ENCODE measurements at places on chromosomes 7 and 10.

GRCh38 chr10:73785721-73786511, 510 bp downstream of the ZSWIM8 start:
- peak; percentile 32 for DNase-seq

DNA sequence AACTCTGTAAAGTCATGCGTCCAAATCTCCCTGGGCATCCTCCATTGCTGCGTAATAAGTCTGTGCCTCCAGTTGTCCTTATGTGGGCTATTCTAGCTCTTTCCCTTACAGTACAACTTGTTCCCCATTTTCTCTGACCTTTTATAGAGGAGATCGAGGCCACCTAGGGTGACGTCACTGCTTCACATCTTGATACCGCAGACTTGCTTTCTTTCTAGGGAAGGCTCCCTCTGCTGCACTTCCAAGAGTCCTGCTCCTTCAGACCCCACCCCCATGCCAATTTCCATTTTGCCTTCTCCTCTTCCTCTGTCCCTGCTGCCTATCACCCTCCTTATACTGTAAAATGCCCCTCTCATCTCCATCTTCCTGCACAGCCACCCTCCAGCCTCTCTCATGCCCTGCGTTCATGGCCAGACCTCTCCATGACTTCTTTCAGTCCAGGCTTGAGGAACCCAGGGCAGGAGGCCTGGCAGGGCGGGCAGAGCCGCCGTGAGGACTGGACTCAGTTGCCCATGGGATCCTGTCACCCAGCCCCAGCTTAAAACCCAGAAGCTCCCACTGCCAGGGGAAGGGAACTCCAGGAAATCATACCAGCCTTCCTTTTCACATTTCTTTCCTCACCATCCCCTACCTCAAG, 57.5 kb downstream of the CAMK1D start:
- DNase-seq: no peak

DNA sequence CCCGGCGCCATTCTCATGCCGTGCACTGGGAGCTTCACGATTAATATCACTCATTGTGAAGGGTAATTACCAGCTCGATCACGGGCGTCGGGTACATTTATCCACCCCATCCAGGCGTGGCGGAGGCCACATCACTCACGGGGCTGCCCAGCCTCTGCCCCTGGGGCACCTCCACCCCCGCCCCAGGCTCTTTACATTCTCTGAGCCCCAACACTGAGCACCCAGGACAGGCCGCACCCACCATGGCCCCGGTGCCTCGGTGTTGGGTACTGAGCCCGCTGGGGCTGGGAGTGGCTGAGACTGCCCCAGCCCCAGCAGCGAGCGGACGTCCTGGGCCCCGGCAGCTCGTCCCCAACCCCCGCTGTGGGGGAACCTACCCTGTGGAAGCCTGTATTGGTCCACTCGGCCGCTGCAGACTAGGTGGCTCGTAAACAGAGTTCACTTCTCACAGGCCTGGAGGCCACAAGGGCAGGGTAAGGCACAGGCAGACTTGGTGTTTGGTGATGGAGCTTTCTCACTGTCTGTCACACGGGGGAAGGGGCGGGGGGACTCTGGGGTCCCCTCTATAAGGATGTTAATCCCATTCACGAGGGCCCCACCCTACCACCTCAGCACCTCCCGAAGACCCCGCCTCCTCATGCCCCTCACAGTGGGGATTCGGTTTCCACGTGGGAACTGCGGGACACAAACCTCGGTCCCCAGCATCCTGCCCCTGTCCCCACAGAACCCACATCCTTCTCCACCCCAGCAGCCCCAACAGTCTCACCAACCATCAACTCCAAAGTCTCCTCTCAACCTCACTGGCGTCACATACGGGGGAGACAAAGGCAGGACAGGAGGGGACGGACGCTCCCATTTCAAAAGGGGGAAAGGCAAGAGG, 184.1 kb downstream of the ELFN1 start:
- DNase-seq: no peak

GRCh38 chr10:87733081-87733480, 73.4 kb downstream of the PAPSS2 start:
- DNase-seq: no peak

- no peak for DNase-seq
Observed at GRCh38 chr7:158943234-158943633, 86.9 kb downstream of the DYNC2I1 start.

GRCh38 chr7:90383422-90383821, 19.8 kb upstream of the CLDN12 start:
- no peak for DNase-seq

All from stimulated activated CD4-positive, alpha-beta T cell treated with anti-CD3 and anti-CD28 coated beads, Interleukin-1b, Interleukin-23, amount 100 ng/mL, for 48 hours (primary cell).